ENCODE measurements at places on chromosomes 6 and 20. TPM values are rescaled to one million over a fixed set of nuclear protein-coding genes. Genes with fewer than 3 reads are reported as not detected.

- no peak for DNase-seq
Observed at GRCh38 chr20:6055981-6056569, 2.2 kb upstream of the LRRN4 start.

DNA sequence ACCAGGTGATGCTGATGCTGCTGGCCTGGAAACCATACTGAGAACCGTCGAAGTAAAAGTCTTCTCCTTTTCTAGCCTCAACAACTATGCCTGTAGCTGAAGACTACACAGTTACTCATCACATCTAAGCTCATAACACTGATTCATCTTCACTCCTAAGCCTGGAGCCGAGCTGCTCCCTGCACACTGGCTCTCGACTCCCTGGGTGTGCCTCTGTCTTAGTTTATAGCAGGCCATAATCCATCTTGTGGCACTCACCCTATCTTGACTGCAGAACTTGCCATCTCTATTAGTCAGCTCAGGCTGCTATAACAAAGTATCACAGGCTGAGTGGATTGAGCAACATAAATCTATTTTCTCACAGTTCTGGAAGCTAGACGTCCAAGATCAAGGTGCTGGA is 191.0 kb downstream of the UNC5CL start:
- no peak for DNase-seq

DNA sequence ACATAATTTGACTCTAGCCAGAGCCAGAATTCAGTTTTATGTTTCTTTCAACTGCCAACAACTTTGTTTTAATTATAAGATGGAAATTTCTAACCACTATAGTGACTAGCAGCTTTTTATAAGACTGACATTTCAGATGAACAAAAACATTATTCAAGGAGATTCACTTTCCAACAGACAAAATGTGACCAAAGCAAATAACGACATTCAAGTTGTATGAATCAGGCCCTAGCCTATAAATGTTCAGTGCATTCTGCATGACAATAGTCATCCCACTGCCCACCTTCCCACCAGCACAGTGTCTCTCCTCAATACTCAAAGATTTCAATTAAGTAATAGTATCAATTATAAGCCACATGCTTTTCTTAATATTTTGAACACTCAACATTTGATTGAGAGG is 200.7 kb downstream of the KHDC1L start:
- DNase-seq = no peak

GRCh38 chr6:14354919-14355572 is 237.5 kb downstream of the CD83 start:
- DNase-seq = peak; percentile 44

DNA sequence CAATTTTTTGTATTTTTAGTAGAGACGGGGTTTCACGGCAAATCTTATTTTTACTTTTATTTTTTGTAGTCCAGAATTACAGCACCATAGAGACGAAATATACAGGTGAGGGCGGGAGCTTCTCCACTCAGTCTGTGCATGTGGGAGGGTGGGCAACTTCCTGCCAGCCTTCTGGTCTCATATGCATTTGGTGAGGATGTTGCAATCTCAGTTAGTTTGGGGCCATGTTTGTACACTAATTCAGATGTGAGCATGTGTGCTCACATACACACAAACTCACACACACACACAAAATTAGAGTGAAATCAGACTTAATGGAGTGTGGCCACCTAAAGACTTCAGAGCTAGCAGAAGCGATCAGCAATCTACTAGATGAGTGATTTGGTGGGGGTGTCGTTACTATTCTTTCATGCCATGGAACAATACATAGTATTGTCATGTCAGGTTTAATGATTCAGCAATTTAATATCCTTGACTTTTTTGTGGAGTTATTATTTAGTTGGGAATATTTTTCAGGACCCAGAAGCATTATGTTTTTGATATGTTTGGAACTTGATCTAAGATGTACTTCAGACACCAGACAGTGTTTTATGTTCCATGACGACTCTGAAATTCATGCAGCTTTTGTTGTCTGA is 78.0 kb upstream of the BMP2 start:
- DNase-seq = no peak

- no peak for DNase-seq
Observed at GRCh38 chr6:170464524-170464979, 88.6 kb downstream of the PSMB1 start.

- no peak for DNase-seq
Observed at GRCh38 chr6:136235233-136235564, 14.9 kb downstream of the MTFR2 start.

- peak; percentile 26 for DNase-seq
Observed at GRCh38 chr6:87653074-87653962, 48.7 kb downstream of the AKIRIN2 start.

GRCh38 chr6:150547502-150548222 is 52.0 kb upstream of the PLEKHG1 start:
- DNase-seq = no peak

- DNase-seq = no peak
Observed at GRCh38 chr6:150610584-150610983, 10.9 kb downstream of the PLEKHG1 start.

- no peak for DNase-seq
Observed at GRCh38 chr6:98033617-98034016, 750.6 kb upstream of the MMS22L start.

GRCh38 chr6:26355366-26355765 is 9.6 kb upstream of the BTN3A2 start:
- no peak for DNase-seq

- DNase-seq = no peak
Observed at GRCh38 chr20:19781235-19781634, 23.2 kb downstream of the RIN2 start.

- DNase-seq = no peak
Observed at GRCh38 chr6:4743062-4743461, 33.1 kb upstream of the CDYL start.

DNA sequence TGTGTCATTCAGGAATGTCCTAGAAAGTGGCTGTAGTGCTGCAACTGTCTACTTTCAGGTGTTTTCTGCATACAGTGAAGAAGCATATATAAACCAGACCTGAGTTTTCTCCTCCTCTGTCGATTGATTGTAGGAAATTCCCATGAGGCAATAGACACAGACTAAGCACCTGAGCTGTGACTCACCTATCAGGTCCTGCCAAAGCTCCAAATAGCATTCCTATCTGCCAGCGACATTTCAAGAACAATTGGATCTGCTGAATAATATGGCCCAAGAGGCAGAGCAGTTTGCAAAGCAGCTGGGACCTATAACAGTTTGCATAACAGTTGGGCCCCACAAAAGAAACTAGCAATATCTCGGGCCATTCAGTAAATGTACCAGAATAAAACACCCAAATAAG is 360.4 kb downstream of the HAO1 start:
- no peak for DNase-seq

- no peak for DNase-seq
Observed at GRCh38 chr6:73079611-73079955, 145.7 kb downstream of the KHDC1L start.

- DNase-seq = peak; percentile 40
Observed at GRCh38 chr20:37042986-37043972, 52.5 kb downstream of the RBL1 start.

DNA sequence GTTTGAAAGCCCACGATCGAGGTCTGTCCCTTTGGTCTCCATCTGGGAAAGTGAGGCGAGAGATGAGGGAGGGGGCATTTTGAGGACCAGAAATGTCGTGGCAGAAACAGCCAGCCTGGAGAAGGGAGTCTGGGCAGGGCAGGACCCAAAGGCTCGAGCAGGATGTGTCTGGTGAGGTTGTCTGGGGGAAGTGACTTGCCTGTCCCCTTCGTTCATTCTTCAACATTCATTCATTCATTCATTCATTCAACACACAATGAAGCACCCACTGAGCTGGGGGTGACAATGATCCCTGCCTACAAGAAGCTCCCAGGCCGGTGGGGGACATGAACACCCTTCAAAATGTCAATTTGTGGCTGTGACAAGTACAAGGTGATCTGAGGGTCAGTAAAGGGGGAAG is 80.5 kb downstream of the CEBPB start:
- DNase-seq = no peak

- DNase-seq = no peak
Observed at GRCh38 chr6:6402591-6402990, 82.1 kb upstream of the F13A1 start.

- DNase-seq = no peak
Observed at GRCh38 chr6:20554326-20554725, 20.1 kb downstream of the CDKAL1 start.

- DNase-seq = no peak
Observed at GRCh38 chr20:28562510-28562898, 2695.0 kb upstream of the DEFB115 start.

GRCh38 chr20:34615477-34615876 is 57.0 kb downstream of the MAP1LC3A start:
- DNase-seq = no peak

DNA sequence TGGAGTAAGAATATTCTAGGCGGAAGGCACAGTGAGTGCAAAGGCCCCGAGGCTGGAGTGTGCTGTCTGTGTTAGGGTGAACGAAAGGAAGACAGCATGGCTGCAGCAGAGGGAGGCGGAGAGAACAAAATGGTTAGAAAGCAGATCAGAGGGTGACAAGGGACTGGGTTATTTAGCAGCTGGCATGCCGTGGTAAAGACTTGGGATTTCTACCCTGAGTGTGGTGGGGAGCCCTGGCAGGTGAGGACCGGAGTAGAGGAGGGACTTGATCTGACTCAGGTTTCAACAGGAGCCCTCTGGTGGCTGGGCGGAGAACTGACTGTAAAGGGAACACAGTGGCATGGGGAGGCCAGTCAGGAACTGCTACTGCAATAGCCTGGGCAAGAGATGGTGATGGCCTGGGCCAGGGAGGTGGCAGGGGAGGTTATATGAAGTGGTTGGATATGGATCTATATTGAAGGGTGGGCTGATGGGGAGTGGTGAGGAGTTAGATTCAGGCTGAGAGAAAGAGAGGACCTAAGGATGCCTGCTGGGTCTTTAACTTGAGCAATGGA is 38.0 kb downstream of the PIM1 start:
- DNase-seq = peak; percentile 95

DNA sequence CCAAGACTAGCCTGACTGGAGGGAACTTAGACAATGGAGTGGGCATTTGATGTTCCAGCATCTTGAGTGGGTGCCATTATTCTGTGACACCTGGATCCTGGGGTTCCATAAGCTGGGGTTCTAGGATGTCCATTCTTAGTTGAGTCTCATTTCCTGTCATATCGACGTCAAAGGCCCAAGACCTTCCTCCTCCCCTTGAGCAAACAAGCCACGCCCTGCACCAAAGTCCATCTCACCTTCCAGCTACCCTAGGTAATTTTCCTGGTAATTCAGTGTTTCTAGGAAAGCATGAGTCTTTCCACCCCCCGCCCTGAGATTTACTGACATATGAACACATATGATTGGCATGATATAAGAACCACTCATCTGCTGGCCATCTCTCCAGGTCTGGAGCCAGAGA is at the start of gene TRIM40:
Gene TRIM40 (plus strand): TSS at position 384 of the 400 bp plus-strand sequence. CDS start 897 bp downstream, outside the sequence.
- no peak for DNase-seq

DNA sequence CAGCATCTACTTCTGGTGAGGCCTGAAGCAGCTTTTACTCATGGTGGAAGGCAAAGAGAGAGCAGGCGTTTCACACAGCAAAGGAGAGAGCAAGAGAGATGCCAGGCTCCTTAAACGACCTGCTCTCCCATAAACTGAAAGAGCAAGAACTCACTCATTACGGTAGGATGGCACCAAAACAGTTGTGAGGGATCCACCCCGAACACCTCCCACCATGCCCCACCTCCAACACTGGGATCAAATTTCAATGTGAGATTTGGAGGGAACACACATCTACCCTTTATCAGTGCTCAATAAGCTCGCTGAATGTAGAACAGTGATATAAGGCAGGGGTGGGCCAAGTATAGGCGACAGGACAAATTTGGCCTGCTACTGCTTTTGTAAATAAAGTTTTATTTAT is 244.6 kb downstream of the ESR1 start:
- DNase-seq = no peak

- DNase-seq = no peak
Observed at GRCh38 chr6:130929036-130929678, 102.0 kb downstream of the SMLR1 start.

DNA sequence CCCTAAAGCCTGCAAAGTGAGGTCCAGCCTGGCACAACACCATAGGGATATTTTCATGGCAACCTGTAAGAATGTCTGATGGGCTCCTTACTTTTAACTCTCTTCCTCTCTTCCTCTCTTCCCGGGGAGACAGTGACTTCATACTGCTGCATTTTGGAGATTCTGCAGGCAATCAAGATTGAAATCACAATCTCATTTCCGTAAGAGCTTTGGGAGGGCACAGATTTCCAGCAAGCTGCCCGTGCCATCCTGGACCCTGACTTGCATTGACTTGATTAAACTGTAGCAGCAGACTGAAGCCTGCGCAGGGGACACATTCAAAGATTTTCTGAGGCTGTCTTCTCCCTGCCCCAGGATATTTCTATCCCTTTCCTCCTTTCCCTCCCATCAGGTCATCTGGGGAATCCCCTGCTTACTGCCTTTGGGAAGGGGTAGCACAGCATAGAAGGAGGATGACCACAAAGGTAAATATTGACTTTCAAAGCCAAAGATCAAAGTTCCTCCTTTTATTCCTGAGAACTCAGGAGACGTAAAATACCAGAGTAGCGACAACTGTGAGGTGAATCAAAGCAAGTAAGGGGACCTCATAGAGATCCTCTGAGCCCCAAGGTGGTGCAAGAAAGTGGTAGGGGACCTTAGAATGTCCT is 504.0 kb upstream of the ARID1B start:
- DNase-seq = no peak

GRCh38 chr6:124522335-124522734 is 439.9 kb upstream of the RNF217 start:
- DNase-seq = no peak

The OPRM1 gene
- not detected for total RNA-seq

The NOTCH4 gene
- total RNA-seq = 0.51 TPM

The ZNF322 gene
- total RNA-seq = 10.4 TPM

The SLC4A11 gene
- total RNA-seq = 0.87 TPM

The ELOVL4 gene
- total RNA-seq = 1.3 TPM

Data from activated CD4-positive, alpha-beta memory T cell treated with anti-CD3 and anti-CD28 coated beads for 36 hours (primary cell).